AG08396 (cell line): ENCODE measurements at places on chromosomes 7 and 10.

GRCh38 chr7:78746301-78746700 lies 707.2 kb downstream of the MAGI2 start:
- DNase-seq: no peak

- no peak for DNase-seq
Observed at GRCh38 chr10:99579971-99580370, 40.3 kb downstream of the SLC25A28 start.

- DNase-seq: no peak
Observed at GRCh38 chr10:76899490-76899889, 738.1 kb downstream of the KCNMA1 start.

GRCh38 chr10:33930079-33930478 lies 595.6 kb upstream of the NRP1 start:
- DNase-seq: no peak

DNA sequence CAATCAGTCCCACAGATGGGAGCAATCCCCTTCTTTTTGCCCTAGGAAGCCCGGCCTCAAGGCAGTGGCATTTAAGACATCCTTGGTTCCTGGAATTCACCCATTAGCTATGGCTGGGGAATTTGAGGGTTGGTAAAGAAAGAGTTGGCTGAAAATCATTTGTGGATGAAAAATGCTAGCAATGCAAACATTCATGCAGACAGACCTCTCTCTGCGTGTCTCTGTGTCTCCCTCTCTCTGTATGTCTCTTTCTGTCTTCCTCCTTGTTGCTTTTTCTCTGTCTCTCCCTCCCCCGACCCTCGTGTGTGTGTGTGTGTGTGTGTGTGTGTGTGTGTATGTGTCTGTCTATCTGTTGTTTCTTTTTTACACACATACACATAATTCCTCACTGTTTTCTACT lies 19.4 kb downstream of the LDB3 start:
- peak; percentile 81 for DNase-seq

- DNase-seq: no peak
Observed at GRCh38 chr7:66964411-66964810, 31.0 kb downstream of the SBDS start.

DNA sequence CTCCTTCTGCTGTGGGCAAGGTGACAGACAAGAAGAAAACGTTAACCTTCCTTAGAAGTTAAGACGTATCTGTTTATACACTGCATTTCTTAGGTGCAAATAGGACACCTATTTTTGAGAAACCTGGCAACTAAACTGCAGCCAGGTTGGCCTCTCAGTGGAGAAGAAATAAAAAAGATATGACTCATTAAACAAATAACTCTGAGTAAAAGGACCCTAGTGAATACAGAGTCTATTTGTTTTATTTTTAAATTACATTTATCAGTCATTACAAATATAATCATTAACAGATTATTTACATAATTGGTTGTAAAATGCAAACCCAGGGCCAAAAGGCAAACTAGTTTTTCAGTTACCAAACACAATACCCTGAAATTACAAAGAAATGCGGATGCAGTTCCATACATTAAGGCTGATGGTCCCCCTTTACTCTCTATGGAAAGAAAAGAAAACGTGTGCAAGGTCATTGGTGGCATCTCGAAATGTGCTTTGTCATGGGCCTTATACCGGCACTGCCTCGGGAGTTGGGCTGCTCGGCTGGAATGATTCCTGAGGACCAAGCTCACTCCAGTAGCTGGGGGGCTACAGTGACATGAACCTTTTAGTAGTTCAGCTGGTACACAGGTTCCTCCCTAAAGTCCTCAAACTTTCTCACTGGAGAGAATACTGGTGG lies 38.4 kb downstream of the ADRB1 start:
- DNase-seq: no peak
